Mononuclear cell (primary cell): ENCODE measurements at places on chromosomes 3 and 15. TPM values are rescaled to one million over a fixed set of nuclear protein-coding genes. Genes with fewer than 3 reads are reported as not detected.

C15orf61 gene
- 5.2 TPM for total RNA-seq

SAMD7 gene
- total RNA-seq, result not detected

AGBL1 gene
- under 0.01 TPM for total RNA-seq

LIPH gene
- 0.84 TPM for total RNA-seq

NLGN1 gene
- 0.10 TPM for total RNA-seq
